ENCODE measurements at places on chromosomes 16 and 17.

GRCh38 chr17:63613663-63614062, 8.6 kb upstream of the MAP3K3 start:
- no peak for DNase-seq

GRCh38 chr16:31360251-31360650, 5.3 kb downstream of the ITGAX start:
- no peak for DNase-seq

DNA sequence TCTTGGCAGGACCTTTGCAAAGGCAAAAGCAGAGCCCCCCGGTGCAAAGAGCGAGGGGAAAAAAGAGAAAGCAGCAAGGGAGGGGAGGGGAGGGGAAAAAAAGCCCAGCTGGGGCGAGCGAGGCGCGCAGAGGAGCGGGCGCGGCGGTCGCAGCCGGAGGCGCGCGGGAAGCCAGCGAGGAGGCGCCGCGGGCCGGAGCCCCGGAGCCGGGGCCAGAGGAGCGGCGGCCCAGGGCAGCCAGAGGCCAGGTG, 129 bp downstream of the IRX5 start:
- no peak for DNase-seq

GRCh38 chr16:70780546-70780945, 20.4 kb downstream of the VAC14 start:
- no peak for DNase-seq

DNA sequence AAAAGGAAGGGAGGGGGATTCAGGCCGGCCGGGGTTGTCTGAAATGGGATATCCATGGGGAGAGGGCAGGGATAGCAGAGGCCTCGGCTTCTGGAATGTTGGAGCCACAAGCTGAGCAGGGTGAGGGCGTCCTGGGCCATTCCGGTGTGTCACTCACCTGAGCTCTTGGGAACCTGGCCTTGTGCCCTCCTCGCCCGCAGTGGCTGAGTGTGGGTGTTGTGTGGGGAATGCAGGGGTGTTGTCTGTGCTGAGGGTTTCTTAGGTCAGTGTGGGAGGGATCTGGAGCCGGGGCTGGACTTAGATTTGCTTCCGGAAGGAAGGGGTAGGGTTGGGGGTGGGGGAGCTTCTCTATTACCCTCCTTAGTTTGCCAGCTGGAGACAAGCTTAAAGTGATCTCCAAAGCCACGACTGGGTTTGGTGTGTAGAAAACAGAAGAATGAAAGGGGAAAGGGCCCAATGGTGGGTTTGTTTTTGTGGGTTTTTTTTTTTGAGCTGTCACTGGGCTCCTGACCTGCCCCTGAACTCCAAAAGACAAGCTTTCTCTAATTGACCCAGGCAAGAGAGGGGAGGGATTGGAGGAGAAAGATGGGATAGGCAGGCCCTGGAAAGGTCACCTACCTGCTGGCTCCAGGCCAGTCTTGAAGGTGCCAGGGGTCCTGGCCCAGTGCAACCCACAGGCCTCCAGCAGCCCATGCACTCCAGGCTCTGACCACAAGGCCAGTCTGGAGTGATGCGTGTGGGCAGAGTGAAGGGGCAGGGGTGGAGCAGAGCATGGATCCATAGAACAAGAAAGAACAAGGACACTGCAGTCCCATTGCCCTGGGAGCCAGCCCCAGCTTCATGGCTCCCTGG, at the start of gene SULT1A2:
SULT1A2 (minus strand) TSS at position 211 of the 852 bp plus-strand sequence. CDS start 1,120 bp downstream, outside the sequence.
- no peak for DNase-seq

DNA sequence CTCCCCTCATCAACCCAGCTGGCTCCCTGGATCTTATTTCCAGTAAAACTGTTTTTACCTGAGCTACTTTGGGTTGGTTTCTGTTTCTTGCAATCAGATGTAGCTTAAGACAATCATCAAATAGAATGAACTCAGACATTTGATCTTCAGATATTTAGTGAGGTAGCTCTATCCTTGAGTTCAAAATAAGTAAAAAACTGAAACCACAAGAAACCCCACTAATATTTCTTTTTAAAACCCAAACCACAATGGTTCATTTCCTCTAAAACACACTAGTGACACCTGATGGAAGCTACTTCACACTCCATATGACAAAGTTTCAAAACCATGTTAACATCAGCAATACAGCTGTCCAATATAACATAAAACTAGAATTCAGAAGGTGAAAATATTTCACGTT, 37.8 kb downstream of the CACNG1 start:
- DNase-seq, result no peak

- DNase-seq, result no peak
Observed at GRCh38 chr17:55263569-55264277, 1.0 kb upstream of the HLF start.

DNA sequence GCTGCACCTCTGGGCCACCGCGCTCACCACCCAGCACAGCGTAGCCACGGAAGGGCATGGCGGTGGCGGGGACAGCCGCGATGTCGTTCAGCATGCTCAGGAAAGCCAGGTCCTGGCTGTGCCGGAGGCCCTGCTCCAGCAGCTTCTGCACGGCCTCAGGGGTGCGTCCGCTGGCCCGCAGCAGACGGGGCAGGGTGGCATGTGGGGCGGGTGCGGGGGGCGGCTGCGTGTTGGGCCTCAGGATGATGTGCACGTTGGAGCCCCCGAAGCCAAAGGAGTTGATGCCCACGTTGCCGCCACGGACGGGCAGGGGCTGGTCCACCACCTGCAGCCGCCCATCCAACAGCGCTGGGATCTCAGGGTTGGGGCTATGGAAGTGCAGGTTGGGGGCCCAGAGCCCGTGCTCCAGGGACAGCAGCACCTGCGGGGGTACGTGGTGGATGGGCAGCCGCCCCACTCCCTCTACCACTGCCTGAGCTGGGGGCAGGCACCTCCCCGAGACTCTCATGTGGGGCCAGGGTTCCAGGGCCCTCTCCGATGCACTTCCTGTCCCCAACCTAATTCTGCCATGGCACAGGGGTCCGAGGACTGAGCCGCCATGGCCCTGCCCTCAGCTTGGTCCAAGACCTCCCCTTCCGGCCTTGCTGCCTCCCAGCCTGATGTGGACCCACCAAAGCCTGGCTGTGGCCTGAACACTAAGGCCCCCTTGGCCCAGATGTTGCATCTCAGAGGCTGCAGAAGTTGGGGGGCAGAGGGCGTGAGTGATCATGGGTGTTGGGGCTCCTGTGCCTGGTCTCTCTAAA, 6.6 kb downstream of the FASN start:
- DNase-seq, result no peak

GRCh38 chr16:11104168-11105037, 151.6 kb downstream of the SOCS1 start:
- DNase-seq, result no peak

DNA sequence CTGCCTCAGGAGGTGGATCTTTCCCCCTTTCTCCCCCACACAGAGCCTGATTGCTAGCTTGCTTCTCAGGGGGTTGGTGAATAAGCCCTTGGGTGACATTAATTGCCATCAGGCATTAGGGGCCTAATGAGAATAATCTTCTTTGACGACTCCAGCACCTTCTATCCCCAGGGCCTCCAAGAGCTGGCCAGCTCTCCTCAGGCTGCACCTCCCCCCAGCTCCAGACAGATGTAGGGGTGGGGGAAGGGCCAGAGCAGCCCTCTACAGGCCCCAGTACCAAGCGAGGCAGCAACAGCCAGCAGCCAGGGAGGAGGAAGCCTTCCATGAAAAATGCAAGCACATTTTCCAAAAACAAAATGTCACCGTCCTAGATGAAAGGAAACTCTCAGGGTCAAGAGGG, 1.4 kb upstream of the TMEM132E start:
- DNase-seq, result no peak

DNA sequence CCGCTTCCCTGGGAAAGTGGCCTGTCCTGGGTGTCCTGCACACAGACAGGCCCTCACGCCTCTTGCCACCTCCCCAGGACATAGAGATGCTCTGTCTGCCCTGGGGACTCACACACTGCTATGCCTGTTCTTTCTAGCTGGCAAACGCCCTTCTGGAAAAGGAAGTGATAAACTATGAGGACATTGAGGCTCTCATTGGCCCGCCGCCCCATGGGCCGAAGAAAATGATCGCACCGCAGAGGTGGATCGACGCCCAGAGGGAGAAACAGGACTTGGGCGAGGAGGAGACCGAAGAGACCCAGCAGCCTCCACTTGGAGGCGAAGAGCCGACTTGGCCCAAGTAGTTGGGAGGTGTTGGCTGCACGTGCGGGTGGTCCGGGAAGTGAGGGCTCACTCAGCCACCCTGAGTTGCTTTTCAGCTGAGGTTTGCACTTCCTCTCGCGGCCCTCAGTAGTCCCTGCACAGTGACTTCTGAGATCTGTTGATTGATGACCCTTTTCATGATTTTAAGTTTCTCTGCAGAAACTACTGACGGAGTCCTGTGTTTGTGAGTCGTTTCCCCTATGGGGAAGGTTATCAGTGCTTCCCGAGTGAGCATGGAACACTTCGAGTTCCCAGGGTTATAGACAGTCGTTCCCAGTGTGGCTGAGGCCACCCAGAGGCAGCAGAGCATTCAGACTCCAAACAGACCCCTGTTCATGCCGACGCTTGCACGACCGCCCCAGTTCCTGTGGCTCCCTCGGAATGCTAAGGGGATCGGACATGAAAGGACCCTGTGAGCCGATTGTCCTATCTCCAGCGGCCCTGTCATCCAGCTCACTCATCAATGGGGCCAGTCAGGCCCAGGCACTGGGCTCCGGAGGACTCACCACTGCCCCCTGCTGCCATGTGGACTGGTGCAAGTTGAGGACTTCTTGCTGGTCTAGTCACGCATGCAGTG, 3.5 kb upstream of the RPL13 start:
- DNase-seq, result peak; percentile 77

DNA sequence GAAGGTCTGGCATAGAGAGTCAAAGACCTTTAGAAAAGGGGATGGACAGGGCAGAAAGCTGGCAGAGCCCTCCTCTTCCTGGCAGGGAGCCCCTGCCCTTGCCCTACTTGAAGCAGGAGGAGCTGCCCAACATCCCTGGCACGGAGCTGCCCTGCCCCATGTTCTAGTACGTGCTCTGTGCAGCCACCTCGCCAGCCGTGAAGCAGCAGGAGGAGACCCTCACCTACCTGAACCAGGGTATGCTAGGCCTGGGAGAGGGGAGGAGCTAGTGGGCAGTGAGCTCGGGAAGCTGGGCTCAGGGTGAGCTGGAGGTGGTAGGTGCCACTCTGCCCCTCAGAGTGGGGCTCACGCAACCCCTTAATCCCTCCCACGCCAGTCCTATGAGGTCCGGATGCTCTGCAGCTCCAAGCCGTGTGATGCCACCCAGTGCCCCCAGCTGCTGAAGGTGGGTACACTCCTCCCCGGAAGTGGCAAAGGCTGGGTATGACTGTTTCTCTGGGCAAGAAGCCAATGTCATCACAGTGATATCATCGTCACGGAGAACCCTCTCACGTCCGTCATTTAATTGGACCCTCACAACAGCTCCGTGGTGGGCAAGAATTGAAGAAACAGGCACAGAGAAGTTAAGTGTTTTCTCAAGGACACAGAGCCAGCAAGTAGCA, 12.7 kb upstream of the STAC2 start:
- no peak for DNase-seq

- DNase-seq, result no peak
Observed at GRCh38 chr17:17080181-17080631, 37.9 kb downstream of the MPRIP start.

GRCh38 chr17:43338886-43339516, 59.8 kb upstream of the ARL4D start:
- peak; percentile 44 for DNase-seq

- DNase-seq, result no peak
Observed at GRCh38 chr17:51590071-51590656, 329.8 kb downstream of the UTP18 start.

GRCh38 chr16:69166221-69166833, 20.6 kb upstream of the SNTB2 start:
- DNase-seq, result peak; percentile 95

- no peak for DNase-seq
Observed at GRCh38 chr16:20348365-20349185, 3.9 kb downstream of the UMOD start.

- DNase-seq, result no peak
Observed at GRCh38 chr17:39667262-39667944, 850 bp upstream of the PNMT start.

DNA sequence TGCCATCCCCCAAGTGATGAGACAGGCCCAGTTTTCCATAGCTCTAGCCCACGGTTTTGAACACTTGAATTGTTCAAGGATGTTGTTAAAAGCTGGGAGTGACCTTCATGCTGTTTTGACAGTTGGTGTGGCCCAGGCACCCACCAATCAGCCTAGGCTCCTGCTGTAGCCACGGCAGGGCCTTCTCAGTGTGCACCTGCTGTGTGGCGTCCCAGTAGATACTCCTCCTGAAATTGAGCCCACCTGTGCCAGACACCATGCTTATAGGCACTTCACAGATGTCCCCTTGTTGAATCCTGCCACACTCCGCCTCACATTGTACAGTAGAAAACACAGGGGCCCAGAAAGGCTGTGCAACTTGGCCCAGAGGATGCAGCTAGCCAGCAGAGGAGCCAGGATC, 86.4 kb downstream of the SOCS1 start:
- no peak for DNase-seq
